ENCODE measurements at places on chromosomes 2 and 18.

GRCh38 chr2:69103419-69103818, 90.4 kb downstream of the ANTXR1 start:
- no peak for DNase-seq

DNA sequence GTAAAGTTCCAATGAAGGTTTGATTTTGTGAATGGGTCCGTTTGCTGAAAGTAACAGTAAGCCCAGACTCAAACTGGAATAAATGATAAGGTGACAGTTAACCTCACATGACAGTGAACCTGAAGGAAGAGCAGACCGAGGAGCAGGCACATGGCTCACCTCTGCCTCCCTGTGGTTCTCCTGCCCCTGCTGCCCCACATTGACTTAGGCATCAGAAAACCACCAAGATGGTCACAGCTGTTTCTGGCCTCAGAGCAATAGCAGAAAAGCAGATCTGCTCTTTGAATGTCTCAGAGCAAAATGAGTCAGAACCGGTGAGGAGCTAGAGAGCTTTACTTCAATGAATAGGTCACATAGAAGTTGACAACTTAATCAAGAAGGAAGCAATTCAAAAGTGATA, 487.6 kb downstream of the METTL4 start:
- DNase-seq: no peak

- DNase-seq: no peak
Observed at GRCh38 chr2:119522671-119523070, 1.6 kb downstream of the SCTR start.

DNA sequence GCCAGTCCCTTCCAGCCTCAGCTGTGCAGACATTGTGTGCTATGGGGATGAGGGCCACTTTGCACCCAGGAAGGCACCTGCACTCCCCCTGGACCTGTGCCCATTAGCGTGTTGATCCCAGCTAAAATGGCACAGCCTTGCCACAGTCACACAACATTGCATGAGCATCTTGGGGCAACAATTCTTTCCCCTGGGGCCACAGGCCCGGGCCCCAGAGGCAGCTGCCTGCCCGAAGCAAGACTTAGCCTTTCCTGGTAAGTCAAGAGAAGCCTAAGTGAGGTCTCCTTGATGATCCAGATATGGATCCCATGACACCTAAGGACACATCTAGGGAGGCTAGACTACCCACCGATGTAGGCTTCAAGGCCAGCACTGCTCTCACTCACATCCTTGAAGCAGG, 202.1 kb downstream of the BCL11A start:
- no peak for DNase-seq

- no peak for DNase-seq
Observed at GRCh38 chr2:222649801-222650200, 6.1 kb downstream of the FARSB start.

DNA sequence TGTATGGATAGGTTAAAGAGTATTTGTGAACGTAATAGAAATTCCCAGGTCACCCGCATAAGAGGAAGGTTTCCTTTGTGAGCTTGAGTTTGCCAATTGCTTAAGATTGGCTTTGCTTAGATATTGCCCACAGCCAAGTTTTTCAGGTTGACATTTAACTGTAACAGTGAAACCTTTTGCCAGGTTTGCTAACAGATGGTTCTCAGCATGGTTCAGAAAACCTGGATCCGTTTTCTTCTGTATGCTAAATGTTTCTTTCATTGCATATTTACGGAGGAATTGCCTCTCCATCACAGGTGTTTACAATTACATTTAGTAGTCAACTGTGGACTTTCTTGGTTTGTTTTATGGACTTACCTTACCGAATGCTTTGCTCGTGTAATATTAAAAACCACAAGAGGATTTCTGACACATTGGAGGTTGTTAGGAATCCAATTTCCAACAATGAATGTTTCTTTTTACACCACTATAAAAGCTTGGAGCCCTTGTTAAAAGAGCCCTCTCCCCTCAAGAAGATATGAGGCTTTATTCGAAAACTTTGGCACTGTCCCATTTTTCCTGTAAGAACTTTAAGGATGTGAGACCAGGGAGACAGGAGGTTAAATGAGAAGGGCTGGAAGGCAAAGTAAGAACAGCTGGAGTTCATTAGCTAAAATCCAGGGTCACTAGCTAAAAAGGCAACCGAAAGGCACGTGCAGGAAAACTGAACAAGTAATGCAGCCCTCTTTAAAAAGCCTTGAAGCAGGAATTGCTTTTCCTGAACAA, 7.8 kb downstream of the CDK15 start:
- no peak for DNase-seq

DNA sequence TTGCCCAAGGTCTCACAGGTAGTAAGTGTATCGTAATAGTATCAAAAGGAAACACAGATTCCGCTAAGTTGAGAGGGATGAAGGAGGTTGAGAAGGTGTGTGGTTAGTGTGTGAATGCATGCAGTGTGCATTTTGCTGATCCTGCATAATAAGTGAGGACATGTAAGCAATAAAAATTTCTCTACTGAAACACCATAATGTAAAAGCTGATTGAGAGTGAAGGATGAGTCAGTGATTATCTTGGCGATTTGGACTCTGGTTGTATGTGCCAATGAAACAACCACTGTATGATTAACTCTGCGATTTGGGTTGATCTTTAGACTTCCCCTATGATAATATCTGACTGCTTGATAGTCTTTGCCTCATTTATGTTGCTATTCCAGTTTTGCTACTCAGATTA, 16.7 kb upstream of the ADGRF3 start:
- DNase-seq: no peak

DNA sequence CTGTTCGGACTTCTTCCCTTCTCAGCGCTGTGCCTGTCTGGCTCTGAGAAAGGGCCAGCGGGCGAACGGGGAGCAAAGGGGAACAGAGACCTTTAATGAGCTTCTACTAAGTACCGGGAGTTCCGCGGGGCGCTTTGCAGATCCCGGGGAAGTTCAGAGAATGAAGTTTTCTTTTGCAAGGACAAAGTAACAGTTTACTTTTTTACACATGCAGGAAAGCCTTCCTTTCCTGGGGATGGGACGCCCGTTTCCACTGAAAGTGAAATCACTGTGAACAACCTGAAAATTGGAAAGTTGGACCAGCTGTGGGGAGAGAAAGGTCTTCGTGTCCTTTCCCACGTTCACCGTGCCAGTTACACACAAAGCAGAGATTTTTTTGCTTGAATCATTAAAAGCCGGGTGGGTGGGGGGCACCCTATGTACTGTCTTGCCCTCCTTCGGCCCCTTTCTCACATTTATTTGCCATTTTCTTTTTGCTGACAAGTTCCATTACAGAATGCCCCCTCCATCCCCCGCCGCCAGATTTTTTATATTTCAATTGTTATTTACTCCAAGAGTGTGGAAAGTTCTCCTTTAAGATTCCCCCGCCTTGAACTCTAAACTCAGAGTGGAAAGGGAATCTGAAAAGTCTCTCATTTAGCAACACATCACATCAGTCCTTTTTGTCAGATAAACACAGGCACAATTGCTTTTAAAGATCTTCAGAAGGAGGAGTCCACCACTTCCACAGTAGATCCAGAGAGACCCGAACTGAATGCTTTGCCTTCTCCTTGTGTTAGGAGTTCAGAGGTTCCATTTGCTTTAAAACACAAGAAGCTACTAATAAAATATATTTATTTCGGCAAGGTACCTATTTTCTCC, 1.1 kb upstream of the FN1 start:
- no peak for DNase-seq

GRCh38 chr2:222622910-222623309, 33.0 kb downstream of the FARSB start:
- DNase-seq: no peak

DNA sequence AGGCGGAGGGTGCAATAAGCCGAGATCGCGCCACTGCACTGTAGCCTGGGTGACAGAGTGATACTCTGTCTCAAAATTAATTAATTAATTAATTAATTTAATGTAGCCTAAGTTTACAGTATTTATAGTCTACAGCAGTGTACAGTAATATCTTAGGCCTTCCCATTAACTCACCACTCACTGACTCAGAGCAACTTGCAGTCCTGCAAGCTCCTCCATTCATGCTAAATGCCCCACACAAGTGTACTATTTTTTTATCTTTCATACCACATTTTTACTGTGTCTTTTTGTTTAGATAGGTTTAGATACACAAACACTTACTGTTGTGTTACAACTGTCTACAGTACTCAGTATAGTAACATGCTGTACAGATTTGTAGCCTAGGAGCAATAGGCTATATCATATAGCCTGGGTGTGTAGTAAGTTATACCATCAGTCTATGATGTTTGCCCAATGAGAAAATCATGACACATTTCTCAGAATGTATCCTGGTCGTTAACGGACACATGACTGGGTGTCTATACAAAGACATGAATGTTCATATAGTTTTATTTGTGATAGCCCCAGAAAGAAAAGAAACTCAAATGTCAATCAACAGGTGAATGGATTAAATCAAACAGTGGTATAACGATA, 15.8 kb upstream of the RNU2-63P start:
- DNase-seq: no peak

DNA sequence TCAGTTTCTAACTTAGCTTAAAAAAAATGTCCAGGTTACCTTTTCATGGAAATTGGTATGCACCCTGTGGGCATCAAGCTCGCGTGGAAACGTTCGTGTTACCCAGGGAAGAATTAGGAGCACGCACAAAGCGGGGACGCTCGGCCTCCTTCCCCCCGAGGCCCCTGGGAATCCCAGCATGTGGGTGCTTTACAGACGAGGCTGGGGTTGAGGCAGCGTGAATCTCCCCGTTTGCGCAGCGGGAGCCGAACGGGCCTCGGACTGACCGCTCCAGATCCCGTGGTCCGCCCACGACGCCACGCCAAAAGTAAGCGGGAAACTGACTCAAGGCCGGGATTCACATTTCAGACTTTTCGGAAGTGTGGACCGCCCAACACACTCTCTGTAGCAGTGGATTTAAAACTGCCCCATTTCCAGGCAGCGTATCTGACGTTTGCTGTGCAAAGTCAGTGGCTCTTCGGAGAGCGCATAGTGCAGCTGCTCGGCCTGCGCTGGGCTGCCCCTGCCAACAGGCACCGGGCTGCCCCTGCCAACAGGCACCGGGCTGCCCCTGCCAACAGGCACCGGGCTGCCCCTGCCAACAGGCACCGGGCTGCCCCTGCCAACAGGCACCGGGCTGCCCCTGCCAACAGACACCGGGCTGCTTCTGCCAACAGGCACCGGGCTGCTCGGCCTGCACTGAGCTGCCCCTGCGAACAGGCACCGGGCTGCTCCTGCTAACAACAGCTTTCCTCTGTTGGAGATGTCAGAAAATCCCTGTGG, 49.7 kb downstream of the SH3YL1 start:
- no peak for DNase-seq

DNA sequence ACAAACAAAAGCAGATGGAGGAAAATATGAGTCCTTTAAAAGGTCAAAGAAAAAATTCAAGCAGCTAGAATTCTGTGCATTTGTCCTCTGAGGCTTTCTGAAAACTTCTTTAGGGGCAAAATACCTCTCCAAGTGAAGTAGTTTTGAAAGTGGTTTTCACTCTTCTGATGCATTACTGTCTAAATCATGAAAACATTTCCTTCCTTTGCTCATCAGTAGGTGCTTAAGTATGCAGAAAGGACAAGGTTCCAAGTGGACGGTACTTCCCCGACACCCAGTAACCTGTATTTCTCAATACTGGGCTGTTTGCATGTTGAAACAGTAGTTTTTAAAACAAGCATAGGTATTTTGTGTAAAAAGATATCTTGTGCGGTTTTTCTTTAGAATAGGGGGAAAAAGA, 189.1 kb upstream of the ERBB4 start:
- DNase-seq: no peak

GRCh38 chr2:203534621-203535077, 452 bp downstream of the RAPH1 start:
- no peak for DNase-seq

GRCh38 chr2:170034596-170034995, 143.4 kb upstream of the MYO3B start:
- no peak for DNase-seq

GRCh38 chr18:39318462-39318861, 1752.9 kb upstream of the CELF4 start:
- no peak for DNase-seq

GRCh38 chr2:163731735-163732134, 4.1 kb downstream of the FIGN start:
- DNase-seq: no peak

- DNase-seq: no peak
Observed at GRCh38 chr2:234863043-234863934, 88.5 kb upstream of the SH3BP4 start.

- DNase-seq: no peak
Observed at GRCh38 chr18:37734406-37734805, 168.8 kb upstream of the CELF4 start.

DNA sequence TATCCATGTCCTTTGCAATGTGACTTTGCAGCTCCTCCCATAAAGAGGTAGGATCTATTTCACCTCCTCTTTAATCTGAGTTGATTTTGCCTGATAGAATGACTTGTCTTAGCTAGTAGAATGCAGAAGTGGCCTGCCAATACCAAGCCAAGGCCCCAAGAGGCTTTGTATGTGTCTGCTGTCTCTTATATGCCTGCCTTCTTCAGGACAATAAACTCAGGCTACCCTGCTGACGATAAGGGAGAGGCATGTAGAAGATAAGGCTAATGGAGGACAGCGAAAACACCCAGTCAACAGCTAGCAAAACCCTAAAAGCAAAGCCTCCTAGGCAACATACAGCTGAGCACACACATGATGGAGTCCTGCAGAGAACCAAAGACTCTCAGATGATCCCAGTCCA, 1.8 kb upstream of the ZC3H8 start:
- DNase-seq: no peak

DNA sequence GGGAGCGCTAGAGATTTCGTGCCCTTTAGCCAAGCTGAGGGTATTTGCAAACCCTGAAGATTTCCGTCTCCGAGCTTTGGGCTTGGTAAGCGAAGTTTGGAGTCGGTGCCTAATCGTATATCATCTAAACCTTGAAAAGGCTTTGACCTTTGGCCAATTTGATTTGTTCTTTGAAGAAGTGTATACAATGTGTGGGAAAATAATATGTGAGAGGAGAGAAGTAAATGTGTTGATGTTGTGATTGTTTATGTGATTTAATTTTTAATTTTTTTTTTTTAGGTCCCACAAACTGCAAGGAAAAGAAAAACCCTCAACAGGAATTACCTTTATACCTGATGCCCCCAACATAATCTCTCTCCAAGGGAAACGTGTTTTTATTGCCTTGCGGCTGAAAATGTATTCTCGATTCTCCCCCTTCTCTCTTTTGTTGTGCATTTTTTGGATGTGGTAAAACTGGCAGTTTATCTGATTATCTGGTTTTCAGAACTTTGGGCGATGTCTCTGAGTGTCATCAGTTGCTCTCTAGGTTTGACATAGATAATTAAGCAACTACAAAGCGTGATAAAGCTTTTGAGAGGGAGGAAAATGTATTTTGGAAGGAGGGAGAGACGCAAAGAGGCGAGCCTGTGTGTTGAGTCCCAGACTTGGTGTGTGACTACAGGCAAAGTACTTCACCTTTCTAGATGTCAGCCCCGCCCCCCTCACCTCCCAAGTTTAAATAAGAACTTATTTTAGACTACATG, 912 bp upstream of the FBXO11 start:
- no peak for DNase-seq
